AML-193 (cell line): ENCODE measurements at places on chromosomes 11 and 22.
A peak's percentile ranks its signal among the peaks of the same experiment; 100 is the strongest.

DNA sequence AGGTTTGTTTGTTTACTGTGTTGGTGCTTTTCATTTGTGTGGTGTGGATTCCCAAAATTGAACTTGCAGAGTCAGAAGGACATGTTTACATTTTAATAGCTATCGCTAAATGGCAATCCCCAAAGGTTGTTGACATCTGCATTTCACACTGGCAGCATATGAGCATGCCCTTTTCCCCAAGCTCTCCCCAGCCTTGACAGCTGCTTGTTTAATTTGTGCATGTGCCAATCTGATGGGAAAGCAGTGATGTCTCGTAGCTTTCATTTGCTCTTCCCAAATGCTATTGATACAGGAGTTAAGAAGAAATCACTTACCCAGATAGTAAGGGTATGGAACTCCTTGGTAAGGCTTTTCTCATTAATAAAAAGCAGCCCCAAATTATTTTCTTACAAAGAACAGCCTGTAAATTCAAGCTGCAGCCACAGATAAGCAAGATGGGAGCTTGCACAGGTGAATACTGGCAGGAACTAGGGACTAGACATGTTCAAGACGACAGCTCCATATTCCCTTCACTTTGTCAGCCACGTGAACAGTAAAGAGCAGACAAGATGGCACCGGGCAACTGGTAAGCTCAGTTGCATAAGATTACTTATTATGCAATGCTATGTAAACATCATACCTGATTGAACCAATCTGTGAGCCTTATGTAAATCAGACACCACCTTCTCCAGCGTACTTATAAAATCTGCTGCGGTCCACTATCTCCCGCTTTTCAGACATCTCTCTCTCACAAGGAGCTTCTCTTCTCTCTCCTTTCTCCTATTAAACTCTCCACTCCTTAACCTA, 87.4 kb downstream of the IGLL5 start:
- no peak for DNase-seq

DNA sequence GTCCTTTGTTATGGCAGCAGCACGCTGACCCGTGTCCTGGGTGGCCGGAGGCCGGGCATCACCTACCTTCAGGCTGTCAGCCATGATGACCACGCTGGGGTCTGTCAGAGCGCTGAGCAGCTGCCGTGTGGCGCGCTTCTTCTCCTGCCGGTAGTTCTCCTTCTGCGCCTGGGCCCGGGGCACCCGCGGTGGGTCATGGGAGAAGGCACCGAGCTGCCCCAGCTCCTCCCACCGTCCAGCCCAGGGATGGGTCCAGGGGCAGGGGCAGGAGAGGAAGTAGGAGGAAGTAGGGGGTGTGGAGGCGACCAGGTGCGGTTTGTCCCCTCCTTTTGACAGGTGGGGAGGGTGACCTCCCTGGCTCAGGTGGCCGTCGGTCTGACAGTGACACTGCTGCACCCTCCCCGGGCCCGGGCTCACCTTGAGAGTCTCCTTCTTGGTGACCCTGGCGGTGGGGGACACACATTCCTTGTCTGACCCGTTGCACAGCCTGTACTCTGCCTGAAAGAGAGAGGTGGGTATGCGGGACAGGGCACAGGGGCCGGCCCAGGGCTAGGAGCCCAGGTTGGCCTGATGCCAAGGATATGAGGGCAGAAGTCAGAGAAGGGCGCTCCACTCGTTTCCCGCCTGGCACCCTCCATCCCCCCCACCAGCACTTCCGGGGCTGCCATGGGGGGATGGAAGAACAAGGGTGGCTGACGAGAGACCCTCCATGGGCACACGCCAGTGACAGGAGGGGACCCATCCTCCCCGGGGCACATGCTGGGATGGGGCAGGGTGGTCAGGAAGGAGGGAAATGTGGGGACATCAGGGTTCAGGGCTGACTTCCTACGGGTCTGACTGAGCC, 43.0 kb downstream of the OSBPL5 start:
- no peak for DNase-seq

DNA sequence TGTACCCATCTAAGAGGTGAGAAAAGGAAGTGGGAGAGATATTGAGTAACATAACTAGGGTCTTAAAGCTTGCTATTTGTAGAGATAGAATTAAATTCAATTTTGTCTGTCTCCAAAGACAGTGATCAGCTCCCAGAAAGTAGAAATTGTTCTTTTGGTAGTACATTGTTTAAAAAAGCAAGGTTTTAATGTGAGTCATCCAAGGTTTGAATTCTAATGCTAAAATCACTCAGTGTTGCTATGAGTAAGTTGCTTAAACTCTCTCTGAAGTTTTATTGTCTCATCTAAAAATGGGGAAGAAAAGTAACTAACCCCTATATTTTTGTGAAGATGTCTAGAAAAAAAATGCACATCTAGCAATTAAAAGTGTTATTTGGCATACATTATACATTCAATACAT, 1004.5 kb upstream of the CCDC90B start:
- DNase-seq = no peak

- no peak for DNase-seq
Observed at GRCh38 chr11:115724666-115725065, 220.5 kb upstream of the CADM1 start.

- DNase-seq = peak; percentile 72
Observed at GRCh38 chr11:57787920-57788702, 26.5 kb downstream of the CTNND1 start.

- DNase-seq = no peak
Observed at GRCh38 chr22:44207173-44207980, 26.7 kb downstream of the PARVG start.

- DNase-seq = no peak
Observed at GRCh38 chr11:125233116-125233515, 68.6 kb downstream of the PKNOX2 start.

GRCh38 chr11:13140028-13140870, 131.1 kb downstream of the RASSF10 start:
- no peak for DNase-seq

- no peak for DNase-seq
Observed at GRCh38 chr11:6647836-6648235, 7.8 kb downstream of the DCHS1 start.

GRCh38 chr11:77789061-77789730, 31.3 kb downstream of the RSF1 start:
- DNase-seq = no peak

GRCh38 chr11:77019976-77020595, 14.1 kb upstream of the B3GNT6 start:
- no peak for DNase-seq

GRCh38 chr11:44632466-44633123, 67.1 kb downstream of the CD82 start:
- DNase-seq = peak; percentile 5

DNA sequence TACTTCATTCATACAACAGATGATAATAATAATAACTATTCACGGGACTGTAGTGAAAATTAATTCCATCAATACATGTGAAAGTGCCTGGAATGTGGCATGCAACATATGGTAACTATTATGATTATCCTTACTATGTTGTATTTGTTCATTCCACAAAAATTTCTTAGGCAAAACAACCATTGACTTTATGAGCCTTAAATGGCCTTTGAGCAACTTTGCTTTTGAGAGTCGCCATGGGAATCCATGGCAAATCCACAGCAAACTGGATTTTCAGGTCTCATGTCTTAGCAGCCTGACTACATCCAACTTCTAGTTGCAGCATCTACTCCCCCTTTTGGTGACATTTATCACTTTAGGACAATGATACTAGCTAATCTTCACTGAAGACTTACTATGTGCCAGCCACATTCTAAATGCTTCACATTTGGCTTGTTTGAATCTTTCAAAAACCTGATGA, 56.8 kb downstream of the SLC1A2 start:
- no peak for DNase-seq

- DNase-seq = no peak
Observed at GRCh38 chr11:12274056-12274455, 103.3 kb upstream of the PARVA start.

DNA sequence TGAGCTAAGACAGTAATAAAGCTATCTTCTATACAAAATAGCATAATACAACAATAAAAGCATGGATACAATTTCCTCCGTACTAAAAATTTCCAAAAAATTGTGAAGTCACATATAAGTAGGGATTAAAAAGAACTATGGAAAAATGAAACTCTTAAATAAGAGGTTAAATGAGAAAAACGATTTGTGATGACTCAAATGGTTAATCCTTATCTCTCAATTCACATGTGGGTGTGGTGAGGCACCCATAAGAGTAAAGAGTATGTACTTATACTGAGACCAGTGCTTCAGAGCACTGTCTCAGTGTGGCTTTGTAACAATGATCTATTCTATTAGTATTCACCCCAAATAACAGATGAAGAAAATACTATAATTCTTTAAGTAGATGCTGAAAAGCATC, 25.0 kb upstream of the CCDC34 start:
- no peak for DNase-seq

DNA sequence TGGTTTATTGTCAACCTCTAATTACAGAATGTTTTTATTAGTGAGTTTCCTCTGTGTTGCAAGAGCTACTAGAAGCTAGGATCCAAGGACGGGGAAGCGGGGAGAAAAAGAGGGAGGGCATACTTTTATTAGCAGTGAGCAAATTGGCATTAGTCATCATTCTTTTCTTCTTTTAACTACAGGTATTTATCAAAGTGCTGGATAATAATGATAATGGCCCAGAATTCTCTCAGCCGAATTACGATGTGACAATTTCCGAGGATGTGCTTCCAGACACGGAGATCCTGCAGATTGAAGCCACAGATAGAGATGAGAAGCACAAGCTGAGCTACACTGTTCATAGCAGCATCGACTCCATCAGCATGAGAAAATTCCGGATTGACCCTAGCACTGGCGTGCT, 179.7 kb upstream of the MTNR1B start:
- DNase-seq = no peak

DNA sequence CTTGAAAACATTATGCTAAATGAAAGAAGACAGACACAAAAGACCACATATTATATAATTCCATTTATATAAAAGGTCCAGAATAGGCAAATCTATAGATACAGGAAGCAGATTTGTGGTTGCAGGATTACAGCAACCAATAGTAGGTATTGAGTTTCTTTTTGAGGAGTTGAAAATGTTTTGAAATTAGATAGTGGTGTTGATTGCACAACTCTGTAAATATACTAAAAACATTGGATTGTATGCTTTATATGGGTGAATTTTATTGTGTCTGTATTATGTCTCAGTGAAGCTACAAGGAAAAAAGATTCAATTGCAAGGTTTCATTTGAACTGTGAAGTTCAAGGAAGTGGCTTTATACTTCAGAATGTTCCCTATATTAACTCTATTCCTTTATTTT, 3.0 kb upstream of the RRAS2 start:
- DNase-seq = no peak

- no peak for DNase-seq
Observed at GRCh38 chr11:79060081-79060953, 380.5 kb downstream of the TENM4 start.

DNA sequence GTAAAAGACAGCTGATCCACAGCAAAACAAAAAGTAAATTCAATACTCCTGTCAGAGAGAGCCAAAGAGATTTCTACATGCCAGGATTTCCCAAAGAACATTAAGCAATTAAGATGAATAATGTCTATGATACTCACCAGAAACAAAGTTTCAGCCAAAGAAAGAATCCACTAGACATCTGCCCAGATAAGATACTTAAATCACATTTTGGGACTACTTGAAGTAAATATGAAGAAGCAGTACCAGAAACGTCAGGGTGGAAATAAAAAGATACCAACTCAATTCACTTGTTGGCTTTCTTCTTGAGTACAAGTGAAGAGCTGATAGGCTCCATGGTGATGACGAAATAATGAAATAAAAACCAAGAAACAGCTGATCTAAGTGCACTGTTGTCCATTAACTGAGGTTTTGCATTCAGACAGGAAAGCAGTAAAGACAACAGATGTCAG, 31.6 kb upstream of the ARHGAP32 start:
- no peak for DNase-seq

DNA sequence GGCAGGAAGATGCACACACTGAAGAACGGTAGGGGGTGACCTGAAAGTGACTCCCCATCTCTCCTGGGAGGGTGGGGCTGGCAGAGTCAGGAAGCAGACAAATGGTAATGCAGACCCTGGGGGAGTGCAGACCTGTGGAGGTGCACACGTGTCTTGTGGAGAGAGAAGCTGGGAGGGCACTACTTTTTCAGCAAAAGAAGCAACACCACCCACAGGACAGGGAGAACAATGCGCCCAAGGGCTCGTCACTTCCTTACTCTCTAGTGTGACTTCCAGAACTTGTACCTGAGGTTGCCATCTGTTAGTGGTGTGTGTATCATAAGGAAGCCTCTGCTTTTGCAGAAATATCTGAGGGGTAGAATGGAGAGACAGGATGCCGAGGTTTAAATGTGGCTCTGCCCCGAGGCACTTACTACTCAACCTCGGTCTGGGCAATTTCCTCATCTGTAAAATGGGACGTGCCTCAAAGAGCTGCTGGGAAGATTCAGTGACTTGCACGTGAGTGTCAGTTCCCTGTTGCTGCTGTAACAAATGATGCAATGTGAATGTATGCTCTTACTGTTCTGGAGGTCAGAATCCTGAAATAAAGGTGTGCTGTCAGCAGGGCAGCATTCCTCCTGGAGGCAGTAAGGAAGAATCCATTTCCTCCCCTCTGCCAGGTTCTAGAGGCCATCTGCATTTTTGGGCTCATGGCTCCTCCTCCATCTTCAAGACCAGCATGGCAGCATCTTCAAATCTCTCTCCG, 323.4 kb downstream of the SHANK2 start:
- DNase-seq = no peak

GRCh38 chr22:32444068-32444467, 20.2 kb downstream of the BPIFC start:
- DNase-seq = no peak

- no peak for DNase-seq
Observed at GRCh38 chr22:20822240-20822639, 36.4 kb downstream of the PI4KA start.

DNA sequence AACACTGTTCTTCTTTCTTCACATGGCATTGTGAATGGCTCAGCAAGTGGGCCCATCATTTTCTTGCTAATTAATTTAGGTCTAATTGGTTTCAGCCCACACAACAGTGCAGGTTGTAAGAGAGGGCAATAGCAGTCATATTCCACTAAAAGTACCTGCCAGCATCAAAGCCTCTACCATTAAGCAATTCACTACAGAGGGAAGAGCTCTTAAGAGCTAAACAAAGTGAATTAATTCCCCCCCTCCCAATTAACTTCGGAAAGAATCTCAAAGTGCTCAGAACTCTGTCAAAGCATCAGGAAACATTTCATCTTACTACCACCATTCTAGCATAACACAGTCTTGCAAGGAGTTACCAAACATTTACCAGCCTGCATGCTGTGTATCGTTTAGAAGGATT, 133.9 kb upstream of the UBASH3B start:
- DNase-seq = no peak

DNA sequence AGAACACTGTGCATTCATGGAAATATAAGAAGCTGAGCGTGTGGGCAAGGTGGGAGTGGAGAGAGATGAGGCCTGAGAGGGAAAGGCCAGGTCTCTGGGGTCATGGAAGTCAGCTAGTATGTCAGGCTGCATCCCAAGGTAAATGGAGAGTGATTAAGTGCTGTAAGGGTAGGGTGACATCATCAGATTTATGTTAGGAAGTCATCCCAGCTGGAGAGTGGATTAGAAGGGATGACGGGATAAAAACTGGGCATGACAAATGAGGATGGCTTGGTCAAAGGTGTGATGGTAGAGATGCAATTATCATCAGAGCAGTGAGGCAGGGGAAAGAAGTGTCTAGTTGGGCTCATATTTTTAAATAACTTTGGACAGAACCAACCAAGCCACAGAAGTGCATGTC, 3.5 kb upstream of the ENDOD1 start:
- DNase-seq = no peak

- DNase-seq = no peak
Observed at GRCh38 chr22:47337161-47337621, 574.7 kb downstream of the TBC1D22A start.

GRCh38 chr11:93719310-93719709, 22.0 kb downstream of the TAF1D start:
- no peak for DNase-seq
